ENCODE measurements at places on chromosomes 1 and 21. TPM values are rescaled to one million over a fixed set of nuclear protein-coding genes. Genes with fewer than 3 reads are reported as not detected.

IRF2BP2 gene
- 83.3 TPM for total RNA-seq

PM20D1 gene
- 103 TPM for total RNA-seq

GRCh38 chr1:94675373-94675772 is 133.8 kb upstream of the F3 start:
- peaks cover 15% of the 10 kb centered on the region for H3K4me1 ChIP-seq
- no peaks in the 10 kb centered on the region for H3K36me3 ChIP-seq
- H3K4me3 ChIP-seq: no peak overlapping the region
- H3K27me3 ChIP-seq: no peaks in the 10 kb centered on the region
- H3K27ac ChIP-seq: no peak overlapping the region
- no peak for DNase-seq

- H3K4me1 ChIP-seq: no peaks in the 10 kb centered on the region
- no peak overlapping the region for H3K4me3 ChIP-seq
- H3K27ac ChIP-seq: no peak overlapping the region
- no peak for DNase-seq
- H3K36me3 ChIP-seq: no peaks in the 10 kb centered on the region
Observed at GRCh38 chr1:114043054-114043453, 63.8 kb downstream of the OLFML3 start.

DNA sequence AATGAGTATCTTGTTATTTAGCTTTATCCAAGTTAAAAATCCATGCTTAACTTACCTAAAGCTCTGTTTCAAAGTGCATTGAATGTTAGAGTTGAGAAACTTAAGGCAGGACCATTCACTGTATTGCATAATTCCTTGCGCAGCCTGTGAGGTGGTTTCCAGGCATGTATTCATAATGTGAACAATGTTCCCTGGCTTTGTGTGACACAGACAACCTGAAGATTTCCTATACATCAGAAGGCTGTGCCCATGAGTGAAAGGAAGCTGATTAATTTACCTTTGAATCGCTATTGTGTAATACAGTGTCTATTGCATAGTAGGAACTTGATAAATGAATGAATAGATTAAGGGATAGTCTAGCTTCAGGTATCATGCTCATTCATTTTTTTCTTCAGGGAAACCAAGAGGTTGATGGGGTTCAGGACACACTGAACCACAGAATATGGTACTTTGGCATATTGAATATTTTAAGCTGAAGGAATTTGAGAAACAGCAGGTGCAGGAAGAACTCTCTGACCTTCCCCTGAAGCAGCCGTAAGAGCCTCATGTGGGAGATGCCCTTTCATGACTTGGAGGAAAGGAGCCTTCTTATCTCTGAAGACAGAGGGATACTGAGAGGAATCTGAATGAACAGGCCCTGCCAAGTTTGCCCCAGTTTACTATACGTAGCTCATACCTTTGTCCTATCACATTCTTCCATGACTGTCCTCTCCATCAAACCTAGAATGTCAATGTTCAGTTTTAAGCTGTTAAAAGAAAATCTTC is 88.6 kb upstream of the GNG12 start:
- H3K36me3 ChIP-seq: no peaks in the 10 kb centered on the region
- DNase-seq: no peak
- no peak overlapping the region for H3K27ac ChIP-seq
- no peak overlapping the region for H3K4me3 ChIP-seq
- H3K27me3 ChIP-seq: no peaks in the 10 kb centered on the region
